ENCODE measurements at places on chromosomes 13 and 19. TPM values are rescaled to one million over a fixed set of nuclear protein-coding genes. Genes with fewer than 3 reads are reported as not detected.

GRCh38 chr19:3556978-3557460, 367 bp downstream of the MFSD12 start:
- peak; percentile 43 for DNase-seq
- peaks cover 19% of the 10 kb centered on the region for H3K4me1 ChIP-seq
- no peaks in the 10 kb centered on the region for H3K36me3 ChIP-seq
- H3K4me3 ChIP-seq, result peak overlapping the region; percentile 69
- peak overlapping the region; percentile 94 for H3K27ac ChIP-seq

WDR88 gene
- total RNA-seq, result not detected

NLRP7 gene
- total RNA-seq, result not detected

- H3K4me3 ChIP-seq, result no peak overlapping the region
- DNase-seq, result no peak
- H3K27ac ChIP-seq, result no peak overlapping the region
- H3K36me3 ChIP-seq, result peaks cover 17% of the 10 kb centered on the region
- H3K4me1 ChIP-seq, result no peaks in the 10 kb centered on the region
These were observed 3.4 kb downstream of the ACP4 start for GRCh38 chr19:50793558-50794065.

GRCh38 chr19:15330801-15331418, 1.4 kb downstream of the BRD4 start:
- H3K27ac ChIP-seq, result peak overlapping the region; percentile 91
- H3K27me3 ChIP-seq, result no peaks in the 10 kb centered on the region
- no peaks in the 10 kb centered on the region for H3K36me3 ChIP-seq
- H3K4me3 ChIP-seq, result peak overlapping the region; percentile 97
- no peak for DNase-seq

DNA sequence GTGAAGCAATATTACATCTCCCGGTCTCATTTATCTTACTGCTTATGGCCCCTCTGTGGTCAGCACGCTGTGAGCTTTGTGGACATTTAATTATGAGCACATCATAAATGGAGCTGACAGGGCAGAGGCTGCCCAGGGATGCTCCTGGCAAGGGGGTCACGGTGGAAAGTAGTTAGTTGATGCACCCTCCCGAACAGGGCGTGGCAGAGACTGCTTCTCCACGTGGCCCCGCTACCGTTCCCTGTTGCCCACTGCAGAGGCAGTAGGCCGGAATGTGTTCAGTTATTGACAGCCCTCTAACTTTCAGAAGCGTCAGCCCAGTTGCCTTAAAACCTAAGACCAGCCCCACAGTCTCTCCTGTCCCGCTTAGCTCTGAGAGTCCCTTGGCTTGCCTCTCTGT, 180.3 kb upstream of the ZNF507 start:
- H3K27me3 ChIP-seq, result no peaks in the 10 kb centered on the region
- H3K36me3 ChIP-seq, result no peaks in the 10 kb centered on the region
- DNase-seq, result no peak
- H3K4me3 ChIP-seq, result no peak overlapping the region

DNA sequence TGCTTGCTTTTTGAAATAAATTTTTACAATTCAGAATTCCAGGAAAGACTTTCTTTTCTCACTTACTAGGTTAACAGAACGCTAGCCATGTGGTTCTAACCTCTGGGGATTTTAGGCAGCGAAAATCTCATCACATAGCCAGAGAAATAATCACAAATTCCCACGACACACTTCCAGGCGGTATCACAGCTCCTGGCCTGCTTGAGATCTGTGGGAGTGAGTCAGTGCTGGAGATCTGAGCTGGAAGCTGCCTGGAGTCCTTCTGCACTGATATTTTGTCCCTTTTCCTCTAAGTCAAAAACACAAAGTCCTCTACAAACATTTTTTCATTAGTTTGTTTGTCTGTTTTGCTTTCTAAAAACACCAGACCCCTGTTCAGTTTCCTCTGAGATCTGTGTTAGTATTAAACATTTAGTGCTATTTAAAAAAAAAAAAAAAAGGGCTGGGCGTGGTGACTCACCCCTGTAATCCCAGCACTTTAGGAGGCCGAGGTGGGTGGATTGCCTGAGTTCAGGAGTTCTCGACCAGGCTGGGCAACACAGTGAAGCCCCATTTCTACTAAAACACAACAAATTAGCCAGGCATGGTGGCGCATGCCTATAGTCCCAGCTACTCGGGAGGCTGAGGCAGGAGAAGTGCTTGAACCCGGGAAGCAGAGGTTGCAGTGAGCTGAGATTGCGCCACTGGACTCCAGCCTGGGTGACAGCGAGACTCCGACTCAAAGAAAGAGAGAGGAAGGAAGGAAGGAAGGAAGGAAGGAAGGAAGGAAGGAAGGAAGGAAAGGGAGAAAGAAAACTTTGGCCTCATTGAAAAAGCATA, 12.2 kb upstream of the UBE2L5 start:
- H3K27ac ChIP-seq, result peak overlapping the region; percentile 84
- H3K36me3 ChIP-seq, result no peaks in the 10 kb centered on the region
- H3K27me3 ChIP-seq, result no peaks in the 10 kb centered on the region
- H3K4me1 ChIP-seq, result peaks cover 15% of the 10 kb centered on the region
- no peak overlapping the region for H3K4me3 ChIP-seq

FBN3 gene
- not detected for total RNA-seq

CYP2F1 gene
- not detected for total RNA-seq

DNA sequence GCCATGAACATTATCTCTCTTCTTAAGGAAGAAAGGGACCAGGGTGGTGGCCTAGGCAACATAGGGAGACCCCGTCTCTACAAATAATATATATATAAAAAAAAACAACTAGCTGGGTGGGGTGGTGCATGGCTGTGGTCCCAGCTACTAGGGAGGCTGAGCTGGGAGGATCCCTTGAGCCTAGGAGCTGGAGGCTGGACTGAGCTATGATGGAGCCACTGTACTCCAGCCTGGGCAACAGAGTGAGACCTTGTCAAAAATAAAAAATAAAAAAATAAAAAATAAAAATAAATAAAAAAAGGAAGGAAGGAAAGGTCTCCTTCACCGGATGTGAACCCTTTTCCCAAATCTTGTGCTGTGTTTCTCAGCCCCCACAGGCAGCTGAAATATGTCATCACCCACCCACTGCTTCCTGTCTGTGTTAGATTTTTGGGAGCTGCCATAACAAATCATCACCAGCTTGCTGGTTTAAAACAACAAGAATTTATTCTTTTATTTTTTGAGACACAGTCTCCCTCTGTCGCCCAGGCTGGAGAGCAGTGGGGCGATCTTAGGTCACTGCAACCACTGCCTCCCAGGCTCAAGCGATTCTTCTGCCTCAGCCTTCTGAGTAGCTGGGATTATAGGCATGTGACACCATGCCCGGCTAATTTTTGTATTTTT, 9.5 kb upstream of the TSPAN16 start:
- H3K36me3 ChIP-seq, result no peaks in the 10 kb centered on the region
- no peaks in the 10 kb centered on the region for H3K4me1 ChIP-seq
- DNase-seq, result no peak
- H3K4me3 ChIP-seq, result no peak overlapping the region
- H3K27ac ChIP-seq, result peak overlapping the region; percentile 55
- H3K27me3 ChIP-seq, result no peaks in the 10 kb centered on the region

S1PR5 gene
- not detected for total RNA-seq

GRCh38 chr13:24648271-24648670, 31.9 kb upstream of the ATP12A start:
- no peak overlapping the region for H3K4me3 ChIP-seq
- H3K27me3 ChIP-seq, result no peaks in the 10 kb centered on the region
- no peak overlapping the region for H3K27ac ChIP-seq
- no peak for DNase-seq
- H3K36me3 ChIP-seq, result no peaks in the 10 kb centered on the region
- H3K4me1 ChIP-seq, result no peaks in the 10 kb centered on the region

KRTDAP gene
- total RNA-seq, result not detected

DNA sequence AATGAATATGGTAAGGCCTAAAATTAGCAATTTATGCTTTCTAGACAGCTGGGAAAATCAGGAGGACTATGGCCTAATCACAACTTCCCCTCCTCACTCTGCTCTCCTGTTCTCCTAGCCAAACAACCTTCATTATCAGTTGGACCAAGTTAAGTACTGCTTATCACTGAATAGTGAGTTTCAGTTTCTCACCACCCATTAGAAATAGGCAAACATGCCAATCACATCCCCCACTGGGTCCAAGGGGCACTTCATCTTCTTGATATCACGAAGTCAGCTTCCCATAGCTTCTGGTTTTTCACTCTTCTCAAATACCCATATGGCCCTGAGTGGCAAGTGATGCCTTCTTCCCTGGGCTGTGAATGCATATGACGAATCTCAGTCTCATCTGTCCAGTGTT, 689.6 kb downstream of the SLITRK5 start:
- no peak for DNase-seq
- H3K4me3 ChIP-seq, result no peak overlapping the region
- no peaks in the 10 kb centered on the region for H3K36me3 ChIP-seq

DNA sequence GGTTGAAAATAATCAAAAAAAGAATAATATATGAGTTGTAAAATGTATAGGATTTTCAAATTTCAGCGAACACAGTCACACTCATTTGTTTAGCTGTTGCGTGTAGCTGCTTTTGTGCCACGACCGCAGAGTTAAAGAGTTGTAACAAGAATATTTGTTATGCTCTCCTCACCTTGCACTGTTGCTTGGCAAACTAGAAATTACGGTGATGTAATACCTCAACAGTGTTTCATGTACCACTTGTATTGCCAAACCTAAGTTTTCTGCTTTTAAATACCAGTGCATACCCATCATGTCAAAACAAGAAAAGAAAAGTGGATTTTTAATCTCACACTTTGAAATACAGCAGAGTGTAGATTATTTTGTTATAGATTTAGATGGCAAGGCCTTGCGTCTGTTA, 201.1 kb downstream of the NBEA start:
- H3K27me3 ChIP-seq, result no peaks in the 10 kb centered on the region
- DNase-seq, result no peak
- H3K4me1 ChIP-seq, result no peaks in the 10 kb centered on the region
- no peak overlapping the region for H3K27ac ChIP-seq
- no peak overlapping the region for H3K4me3 ChIP-seq

MTUS2 gene
- not detected for total RNA-seq

GRCh38 chr13:110042253-110042950, 256.0 kb upstream of the IRS2 start:
- no peak overlapping the region for H3K4me3 ChIP-seq
- H3K36me3 ChIP-seq, result no peaks in the 10 kb centered on the region
- H3K27me3 ChIP-seq, result no peaks in the 10 kb centered on the region
- no peak overlapping the region for H3K27ac ChIP-seq
- no peak for DNase-seq
